Esophagus squamous epithelium (tissue), 5 donors: ENCODE measurements at places on chromosomes 2 and 18.

- no peak for DNase-seq
Observed at GRCh38 chr2:70473101-70473722, 80.4 kb downstream of the TGFA start.

GRCh38 chr18:66495844-66496243 is 108.0 kb downstream of the CDH19 start:
- no peak for DNase-seq

DNA sequence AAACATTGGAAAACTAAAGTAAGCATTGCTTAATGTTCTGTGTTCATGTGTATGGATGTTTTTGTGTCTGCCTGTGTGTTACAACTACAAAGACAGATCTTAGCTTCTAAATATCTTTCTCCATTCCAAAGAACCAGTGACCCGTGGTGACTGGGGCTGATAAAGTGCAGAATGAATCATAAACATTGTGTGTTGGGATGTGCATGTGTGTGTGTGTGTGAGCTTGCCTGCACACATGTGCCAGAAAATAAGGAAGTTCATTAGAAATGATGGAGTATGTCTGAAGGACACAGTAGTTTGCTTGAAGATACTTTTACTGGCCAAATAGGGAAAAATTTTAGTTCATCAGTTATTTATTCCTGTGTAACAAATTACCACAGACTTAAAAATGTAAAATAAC is 756.6 kb upstream of the CELF4 start:
- no peak for DNase-seq

DNA sequence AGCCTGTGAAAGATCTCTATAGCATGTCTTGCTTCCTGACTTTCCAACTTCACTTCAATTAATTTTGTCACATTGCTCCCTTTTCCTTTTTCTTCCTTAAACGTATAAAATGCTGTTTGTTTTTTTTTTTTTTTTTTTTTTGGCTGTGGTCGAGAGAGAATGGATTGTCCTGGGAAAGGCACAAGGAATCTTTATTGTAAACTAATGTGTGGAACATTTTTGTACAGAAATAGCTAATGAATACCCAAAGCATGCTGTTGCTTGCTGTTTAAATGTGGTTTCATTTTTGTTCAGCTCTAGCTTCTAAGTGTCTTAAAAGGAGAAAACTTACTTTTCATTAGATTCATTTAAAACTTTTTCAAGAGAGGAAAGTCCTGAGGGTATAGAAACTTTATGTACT is 105.5 kb downstream of the GPD2 start:
- no peak for DNase-seq

- DNase-seq: no peak
Observed at GRCh38 chr2:3289171-3289515, 88.5 kb downstream of the EIPR1 start.

DNA sequence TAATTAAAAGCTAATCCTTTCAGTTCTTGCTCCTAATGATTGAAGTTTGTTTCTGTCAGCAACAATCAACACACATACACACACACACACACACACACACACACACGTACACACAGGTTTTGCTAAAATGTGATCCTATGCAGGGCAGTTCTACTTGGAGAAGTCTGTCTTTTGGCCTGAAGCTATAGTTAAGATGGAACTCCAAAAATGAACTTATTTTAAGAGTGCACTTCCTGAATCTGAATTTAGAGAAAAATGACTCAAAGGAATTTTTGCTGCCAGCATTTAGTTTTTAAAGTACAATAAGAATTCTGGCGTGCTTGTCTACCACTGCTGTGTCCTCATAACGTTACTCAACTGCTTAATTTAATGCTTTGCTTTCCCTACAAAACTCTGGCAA is 6.6 kb downstream of the GALNT5 start:
- no peak for DNase-seq

- DNase-seq: no peak
Observed at GRCh38 chr2:60873381-60873780, 8.0 kb upstream of the REL start.

- DNase-seq: no peak
Observed at GRCh38 chr2:19670303-19670702, 231.5 kb downstream of the TTC32 start.

DNA sequence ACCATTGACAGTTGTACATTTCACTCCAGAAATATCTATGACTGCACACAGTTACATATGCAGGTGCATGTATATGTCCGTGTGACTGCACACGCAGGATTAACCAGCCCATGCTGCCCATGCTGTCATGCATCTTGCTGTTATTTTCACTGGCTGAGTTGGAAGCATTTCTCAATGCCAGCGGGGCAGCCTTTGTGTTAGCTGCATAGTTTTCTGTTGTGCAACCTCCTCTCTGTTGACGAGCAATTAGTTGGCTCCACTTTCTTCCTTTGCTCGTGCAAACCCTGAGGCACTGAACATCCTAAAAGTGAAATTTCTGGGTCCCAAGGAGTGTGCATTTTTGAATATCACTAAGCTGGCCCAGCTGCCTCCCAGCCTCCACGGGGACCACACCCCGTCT is 133.4 kb upstream of the GLI2 start:
- DNase-seq: no peak

GRCh38 chr18:32815881-32816280 is 43.1 kb upstream of the KLHL14 start:
- no peak for DNase-seq

- DNase-seq: no peak
Observed at GRCh38 chr2:112345030-112346027, 69.9 kb downstream of the ZC3H6 start.

DNA sequence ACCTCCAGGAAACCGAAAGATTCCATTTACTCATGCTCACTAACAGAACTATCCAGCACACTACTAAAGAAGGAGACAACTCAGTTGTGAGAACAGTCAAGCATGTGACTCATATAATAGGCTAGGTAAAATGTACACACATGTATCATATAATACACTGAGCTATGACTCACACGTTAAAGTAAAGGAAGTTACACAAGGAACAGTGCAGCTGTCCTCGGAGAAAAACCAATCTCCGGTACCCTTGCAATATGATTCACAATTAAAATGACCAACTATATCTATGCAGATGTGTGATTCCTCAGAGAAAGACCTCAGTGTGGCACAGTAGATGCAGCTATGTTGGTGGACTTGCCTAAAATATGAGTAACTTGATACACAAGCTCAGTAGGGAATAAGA is 76.5 kb downstream of the STRN start:
- no peak for DNase-seq

GRCh38 chr2:188600536-188601210 is 309.0 kb downstream of the GULP1 start:
- DNase-seq: no peak

DNA sequence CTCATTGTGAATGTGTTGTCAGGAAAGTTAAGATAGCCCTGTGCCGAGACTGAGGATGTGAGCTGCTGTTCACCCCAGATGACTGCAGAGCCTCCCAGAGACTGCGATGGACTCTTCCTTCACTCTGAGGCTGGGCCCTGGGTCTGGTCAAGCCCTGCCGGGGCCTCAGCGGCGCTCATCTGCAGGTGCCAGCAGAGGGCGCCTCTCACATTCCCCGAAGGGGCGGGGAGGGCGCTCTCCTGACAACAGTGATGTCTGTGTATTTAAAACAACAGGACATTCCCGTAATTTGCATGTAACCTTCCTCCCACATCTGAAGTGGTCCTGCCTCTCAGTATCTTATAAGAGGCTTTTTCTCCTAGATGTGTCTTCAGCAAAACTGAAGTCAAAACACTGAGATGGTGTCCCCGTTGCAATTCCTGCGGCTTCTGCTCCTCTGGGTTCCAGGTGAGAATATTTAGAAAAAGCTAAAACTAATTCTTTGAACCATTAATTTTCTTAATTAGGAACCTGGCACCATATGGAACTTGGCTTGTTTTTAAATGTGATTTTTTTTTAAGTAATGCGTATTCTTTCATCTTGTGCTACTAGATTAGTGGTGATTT is 1377.9 kb downstream of the RPIA start:
- no peak for DNase-seq

GRCh38 chr2:28895189-28895893 is 874 bp downstream of the WDR43 start:
- peak; percentile 4 for DNase-seq

DNA sequence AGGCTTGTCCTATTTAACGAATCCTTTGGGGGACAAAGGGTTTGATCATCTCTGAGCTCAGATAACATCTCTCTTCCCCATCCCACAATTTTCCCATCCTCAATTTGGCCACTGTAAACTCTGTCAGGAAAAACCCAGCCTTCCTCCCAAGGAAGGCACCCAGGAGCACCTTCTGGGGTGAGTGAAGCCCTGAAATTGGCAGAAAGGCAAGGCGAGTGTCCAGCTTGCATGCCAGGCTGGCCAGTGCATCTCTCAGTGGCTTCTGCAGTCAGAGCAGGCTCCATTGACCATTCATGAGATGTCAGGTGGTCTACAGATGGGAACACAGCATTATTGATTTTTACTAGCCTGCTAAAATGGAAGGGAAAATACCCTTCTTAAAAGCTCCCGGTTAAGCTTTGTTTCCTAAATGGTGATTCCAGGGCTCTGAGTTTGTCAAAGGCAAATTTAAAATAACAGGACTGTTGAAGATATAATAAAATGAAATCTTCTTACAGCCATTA is 83.2 kb upstream of the BOD1L2 start:
- DNase-seq: no peak

DNA sequence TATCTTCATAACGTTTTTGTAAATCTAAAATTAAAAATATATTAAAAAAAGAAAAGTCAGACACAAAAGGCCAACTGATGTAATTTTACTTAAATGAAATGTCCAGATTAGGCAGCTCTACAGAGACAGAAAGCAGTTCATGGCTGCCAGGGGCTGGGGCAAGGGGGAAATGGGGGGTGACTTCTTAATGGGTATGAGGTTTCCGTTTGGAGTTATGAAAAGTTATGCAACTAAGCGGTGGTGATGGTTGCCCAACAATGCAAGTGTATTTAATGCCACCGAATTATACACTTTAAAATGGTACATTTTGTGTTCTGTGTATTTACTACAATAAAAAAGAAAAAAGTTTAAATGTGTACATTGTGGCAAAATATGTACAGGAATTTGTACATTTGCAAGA is 70.2 kb upstream of the TEX51 start:
- DNase-seq: no peak

DNA sequence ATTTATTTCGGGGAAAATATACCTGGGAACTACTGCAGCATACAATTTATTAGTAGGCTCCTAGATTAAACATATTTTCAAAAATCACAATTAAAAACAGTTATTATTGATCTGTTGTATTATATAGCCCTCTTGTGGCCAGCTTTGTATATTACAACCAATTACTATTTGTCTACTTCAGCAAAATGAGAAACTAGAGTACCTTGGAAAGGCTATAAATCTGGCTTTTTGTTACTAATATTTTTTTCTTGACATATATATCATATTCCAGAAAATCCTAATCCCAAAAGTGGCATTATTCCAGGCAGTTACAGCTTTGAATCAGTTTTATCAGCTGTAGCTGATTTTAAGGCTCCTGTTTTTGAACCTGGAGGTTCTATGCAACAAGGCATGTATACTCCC is 101.2 kb downstream of the UBR3 start:
- no peak for DNase-seq

- no peak for DNase-seq
Observed at GRCh38 chr2:214542295-214542694, 131.4 kb downstream of the VWC2L start.

- no peak for DNase-seq
Observed at GRCh38 chr18:21769206-21769605, 28.6 kb downstream of the MIB1 start.

GRCh38 chr2:179180242-179180641 is 84.4 kb downstream of the SESTD1 start:
- DNase-seq: no peak

GRCh38 chr2:84856787-84857186 is 24.1 kb downstream of the TRABD2A start:
- DNase-seq: no peak

DNA sequence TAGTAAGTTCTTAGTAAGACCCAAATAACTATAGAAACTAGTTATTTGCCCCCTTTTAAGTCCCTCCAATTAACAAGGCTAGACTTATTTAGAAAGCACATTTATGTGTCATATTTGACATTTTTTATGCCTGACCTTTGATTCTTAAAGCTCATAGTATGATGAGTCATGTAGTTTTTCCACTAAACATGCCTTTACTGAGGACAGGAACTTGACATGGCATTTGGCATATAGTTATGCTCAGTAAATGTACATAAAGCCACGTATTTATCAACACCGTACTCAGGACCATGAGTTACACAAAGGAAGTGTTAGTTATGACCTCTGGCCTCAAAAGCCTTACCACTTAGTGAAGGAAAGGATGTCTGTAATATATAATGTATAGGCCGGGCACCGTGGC is 78.9 kb downstream of the GNAL start:
- DNase-seq: no peak

GRCh38 chr2:75605770-75606529 is 40.6 kb upstream of the MRPL19 start:
- DNase-seq: no peak

- DNase-seq: no peak
Observed at GRCh38 chr2:65264821-65265670, 37.4 kb downstream of the ACTR2 start.

GRCh38 chr2:44955593-44956392 is 14.3 kb downstream of the SIX3 start:
- no peak for DNase-seq

- DNase-seq: no peak
Observed at GRCh38 chr2:203732092-203732952, 25.9 kb downstream of the CD28 start.

GRCh38 chr2:25085761-25086560 is 44.1 kb downstream of the EFR3B start:
- DNase-seq: no peak

DNA sequence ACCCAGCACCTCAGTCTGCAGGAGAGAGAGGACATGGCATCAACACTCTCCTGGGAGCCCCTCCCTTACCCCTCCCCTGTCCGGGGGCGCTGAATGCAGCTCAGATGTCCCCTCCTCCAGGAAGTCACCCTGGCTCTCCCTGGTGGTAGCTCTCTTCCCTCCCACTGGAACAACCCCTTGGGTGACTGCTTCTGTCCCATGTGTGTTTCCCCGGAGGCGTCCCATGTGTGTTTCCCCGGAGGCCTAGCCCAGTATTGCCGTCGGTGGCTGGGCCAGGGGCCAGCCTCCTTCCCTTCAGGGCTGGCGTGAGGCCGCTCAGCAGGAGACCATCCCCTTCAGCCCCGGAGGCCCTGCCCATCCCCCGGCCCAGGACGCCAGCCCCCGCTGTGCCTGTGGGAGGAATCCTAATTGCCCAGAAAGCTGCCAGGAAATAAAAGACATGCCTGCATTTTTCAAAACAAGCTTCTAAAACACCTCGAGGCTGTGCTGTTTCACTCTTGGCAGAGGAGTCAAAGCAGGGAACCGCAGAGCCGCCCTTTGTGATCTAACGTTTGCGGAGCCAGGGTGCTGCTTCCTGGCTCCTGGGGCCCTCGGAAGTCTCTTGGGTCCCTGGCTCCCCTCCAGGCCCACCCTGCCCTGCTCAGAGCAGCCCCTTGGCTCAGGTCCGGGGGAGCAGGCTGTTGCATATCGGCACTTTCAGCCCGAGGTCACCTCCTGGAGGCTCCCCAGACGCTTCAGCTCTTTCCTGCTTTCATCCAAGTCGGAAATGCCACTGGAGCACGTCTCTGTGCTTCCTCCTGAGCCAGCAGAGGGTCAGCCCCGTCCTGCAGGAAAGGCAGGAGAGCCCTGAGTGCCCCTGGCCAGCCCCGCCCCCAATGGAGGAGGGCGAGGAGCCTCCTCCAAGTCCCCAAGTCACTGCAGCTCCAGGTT is 11.4 kb downstream of the SNED1 start:
- no peak for DNase-seq

GRCh38 chr2:237056287-237056875 is 29.3 kb upstream of the COPS8 start:
- no peak for DNase-seq

GRCh38 chr2:222288590-222289277 is 10.1 kb downstream of the PAX3 start:
- no peak for DNase-seq

- DNase-seq: no peak
Observed at GRCh38 chr18:48020337-48021250, 90.1 kb upstream of the SMAD2 start.
